ENCODE measurements at places on chromosomes 5 and 9.

DNA sequence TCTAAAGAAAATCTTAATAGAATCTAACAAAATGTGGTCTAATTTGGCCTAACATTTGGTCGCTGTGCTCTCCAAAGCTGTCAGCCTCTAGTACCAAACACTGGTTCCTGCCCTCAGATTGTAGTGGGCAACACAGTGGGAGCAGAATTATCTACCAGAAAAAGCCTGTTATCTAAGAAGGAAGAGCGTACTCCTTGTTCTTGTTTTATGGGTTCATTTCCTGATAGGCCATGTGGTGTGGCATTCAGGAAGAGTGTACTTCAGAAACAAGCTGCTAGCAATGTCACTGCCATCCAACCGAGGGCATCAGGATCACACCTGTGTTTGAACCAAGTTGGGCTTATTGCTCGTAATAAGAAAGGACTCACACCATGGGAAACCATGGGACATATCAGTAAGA lies 487.9 kb upstream of the DAP start:
- DNase-seq = no peak

DNA sequence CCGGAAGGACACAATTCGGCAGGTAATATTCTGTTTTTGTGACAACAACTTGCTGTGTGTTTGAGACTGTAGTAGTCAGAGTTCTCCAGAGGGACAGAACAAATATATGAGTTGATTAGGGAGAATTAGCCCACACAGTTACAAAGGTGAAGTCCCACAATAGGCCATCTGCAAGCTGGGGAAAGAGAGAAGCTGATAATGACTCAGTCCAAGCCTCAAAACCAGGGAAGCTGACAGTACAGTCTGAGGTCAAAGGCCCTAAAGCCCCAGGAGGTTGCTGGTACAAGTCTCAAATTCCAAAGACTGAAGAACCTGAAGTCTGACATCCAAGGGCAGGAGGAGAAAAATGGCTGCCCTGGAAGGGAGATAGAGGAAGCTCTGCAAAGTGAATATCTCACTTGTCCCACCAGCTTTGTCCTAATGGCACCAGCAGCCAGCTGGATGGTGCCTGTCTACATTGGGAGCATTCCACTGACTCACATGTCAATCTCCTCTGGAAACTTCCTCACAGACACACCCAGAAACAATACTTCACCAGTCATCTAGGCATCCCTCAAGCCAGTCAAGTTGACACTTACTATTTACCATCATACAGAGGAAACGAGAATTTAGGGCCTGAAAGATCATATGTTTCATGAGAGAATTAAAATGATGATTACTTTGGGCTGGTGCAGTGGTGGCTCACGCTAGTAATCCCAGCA lies 36.3 kb upstream of the CTXN3 start:
- DNase-seq = no peak

- no peak for DNase-seq
Measured at GRCh38 chr5:108386345-108387061, 4.6 kb upstream of the FBXL17 start.

- DNase-seq = no peak
Measured at GRCh38 chr5:156685481-156685880, 164.6 kb upstream of the PPP1R2B start.

DNA sequence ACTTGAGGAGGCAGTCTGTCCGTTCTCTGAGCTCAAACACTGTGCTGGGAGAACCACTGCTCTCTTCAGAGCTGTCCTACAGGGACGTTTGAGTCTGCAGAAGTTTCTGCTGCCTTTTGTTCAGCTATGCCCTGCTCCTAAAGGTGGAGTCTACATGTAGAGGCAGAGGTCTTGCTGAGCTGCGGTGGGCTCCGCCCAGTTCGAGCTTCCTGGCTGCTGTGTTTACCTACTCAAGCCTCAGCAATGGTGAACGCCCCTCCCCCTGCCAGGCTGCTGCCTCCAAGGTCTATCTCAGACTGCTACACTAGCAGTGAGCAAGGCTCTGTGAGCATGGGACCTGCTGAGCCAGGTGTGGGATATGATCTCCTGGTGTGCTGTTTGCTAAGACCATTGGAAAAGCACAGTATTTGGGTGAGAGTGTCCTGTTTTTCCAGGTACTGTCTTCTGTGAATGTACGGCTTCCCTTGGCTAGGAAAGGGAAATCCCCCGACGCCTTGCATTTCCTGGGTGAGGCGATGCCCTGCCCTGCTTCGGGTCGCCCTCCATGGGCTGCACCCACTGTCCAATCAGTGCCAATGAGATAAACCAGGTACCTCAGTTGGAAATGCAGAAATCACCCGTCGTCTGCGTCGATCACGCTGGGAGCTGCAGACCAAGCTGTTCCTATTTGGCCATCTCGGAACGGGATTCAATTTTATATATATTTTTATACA lies 58.5 kb downstream of the CNTRL start:
- no peak for DNase-seq

DNA sequence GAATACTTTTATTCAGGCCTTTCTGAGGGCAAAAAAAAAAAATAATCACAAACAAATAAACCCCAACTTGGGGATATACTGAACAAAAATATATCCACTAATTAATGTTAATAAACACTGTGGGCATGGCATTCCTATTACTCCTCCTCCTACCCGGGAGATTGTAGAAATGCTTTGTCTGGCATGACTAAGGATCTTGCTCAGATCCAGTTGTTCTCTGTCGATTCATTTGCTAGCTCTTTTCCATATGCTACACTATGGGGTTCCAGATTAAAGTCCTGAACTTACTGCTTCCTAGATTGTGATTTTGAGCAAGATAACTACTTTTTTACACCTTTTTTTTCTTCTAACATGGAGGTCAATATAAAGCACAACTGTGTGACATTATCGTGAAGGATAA lies 102.2 kb upstream of the PRR16 start:
- DNase-seq = no peak

DNA sequence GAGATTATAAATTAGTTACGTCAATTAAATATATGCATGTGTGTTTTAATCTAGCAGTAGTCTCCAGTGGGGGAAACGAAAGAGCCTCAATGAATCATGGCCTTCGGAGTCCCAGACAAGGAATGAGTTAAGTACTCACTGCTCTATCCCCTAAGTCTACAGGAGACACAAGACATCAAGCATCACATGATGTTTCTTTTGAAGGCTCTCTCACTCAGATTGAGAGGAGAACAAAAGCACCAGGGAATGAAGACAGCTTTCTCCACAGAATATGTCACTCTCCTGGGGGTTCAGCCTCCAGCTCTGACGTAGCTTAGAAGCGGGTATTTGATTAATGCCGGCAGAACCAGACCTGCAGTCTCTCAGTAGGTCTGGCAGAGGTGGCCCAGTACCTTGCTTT lies 381.4 kb downstream of the ACTL7B start:
- DNase-seq = no peak

DNA sequence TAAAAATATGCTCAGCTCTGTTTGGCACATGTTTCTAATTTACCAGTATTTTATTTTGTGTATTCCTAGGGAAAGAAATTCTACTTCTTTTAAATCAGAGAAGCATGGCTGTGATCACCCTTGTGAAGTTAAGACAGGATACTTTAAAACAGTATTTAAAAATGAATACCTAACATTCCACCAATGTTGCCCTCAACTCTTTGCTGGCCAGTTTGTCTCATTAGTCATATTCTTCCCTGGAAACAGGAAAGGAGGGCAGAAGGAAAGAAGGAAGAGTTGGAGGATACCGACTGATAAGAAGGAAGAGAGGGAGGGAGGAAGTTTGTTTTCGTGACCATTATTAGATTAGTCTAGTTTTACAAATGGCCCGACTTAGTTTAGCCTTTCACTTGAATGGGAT lies 137.4 kb downstream of the PLK2 start:
- DNase-seq = no peak

DNA sequence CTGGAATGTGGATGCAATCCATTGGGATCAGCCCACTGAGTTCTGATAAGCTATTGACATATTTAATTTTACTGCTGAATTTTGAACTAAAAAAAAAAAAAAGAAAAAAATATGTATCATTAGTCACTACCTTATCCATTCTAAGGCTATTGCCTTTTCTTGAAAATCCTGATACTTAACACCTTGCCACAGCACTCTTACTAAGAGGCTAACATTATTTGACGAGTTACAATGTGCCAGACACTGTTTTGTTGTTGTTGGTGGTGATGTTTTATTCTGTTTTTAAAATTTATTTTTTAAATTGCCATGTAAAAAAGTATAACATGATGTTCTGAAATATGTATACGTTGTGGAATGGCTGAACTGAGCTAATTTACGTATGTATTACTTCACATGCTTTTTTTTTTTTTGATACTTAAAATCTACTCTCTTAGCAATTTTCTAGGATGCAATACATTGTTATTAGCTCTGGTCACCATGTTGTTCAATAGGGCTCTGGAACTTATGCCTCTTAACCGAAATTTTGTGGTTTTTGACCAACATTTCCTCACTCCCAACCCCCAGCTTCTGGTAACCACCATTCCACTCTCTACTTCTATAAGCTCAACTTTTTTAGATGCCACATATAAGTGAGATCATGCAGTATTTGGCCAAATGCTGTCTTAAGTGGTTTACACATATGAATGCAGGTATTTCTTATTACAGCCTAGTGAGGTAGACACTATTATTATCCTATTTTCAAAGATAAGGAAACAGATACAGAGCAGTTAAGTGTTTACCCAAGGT lies 134.8 kb upstream of the PCA3 start:
- no peak for DNase-seq

- no peak for DNase-seq
Measured at GRCh38 chr5:177591690-177592009, 353 bp upstream of the TMED9 start.

DNA sequence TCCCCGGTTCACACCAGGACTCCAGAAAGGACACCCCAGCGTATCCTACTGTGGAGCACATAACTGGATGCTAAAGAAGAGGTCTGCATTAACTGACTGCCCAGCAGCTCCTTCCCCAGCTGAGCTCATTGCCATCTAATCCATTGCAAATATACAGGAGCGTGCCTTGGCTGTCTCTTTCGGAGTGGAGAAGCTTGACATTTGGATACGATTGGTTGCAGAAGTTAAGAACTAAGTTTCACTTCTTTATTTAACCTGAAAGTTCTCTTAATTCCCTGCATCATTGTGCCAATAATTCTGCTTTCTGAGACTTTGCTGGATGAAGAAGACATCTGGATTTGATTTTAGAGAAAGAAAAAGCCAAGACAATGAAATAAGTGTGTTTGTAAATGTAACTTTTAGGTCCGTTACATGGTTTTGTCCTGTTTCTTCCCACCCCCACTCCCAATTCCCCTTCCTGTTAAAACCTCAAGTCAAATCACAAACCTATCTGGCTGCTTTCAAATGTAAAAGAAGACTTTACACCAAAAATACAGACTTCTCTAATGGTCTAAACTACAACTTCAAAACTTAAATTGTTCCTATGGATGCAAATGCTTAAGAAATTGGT lies 33.9 kb downstream of the TAS2R1 start:
- no peak for DNase-seq

DNA sequence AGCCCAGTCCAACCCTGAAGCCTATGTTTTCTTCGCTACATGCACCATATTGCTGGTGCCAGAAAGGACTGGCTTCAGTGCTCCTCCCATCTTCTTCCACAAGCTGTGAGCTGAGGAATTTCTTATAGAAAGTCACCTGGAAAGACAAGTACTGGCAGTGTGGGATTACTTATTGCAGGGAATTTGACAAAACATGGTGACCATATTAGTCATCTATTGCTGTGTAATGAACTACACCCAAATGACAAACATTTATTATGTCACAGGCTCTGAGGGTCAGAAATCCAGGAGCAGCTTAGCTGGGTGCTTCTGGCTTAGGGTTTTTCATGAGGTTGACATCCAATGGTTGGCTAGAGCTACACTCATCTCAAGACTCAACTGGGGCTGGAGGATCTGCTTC lies 75.5 kb downstream of the ENTREP1 start:
- no peak for DNase-seq

- DNase-seq = no peak
Measured at GRCh38 chr9:35395706-35396101, 94.2 kb upstream of the RUSC2 start.

- no peak for DNase-seq
Measured at GRCh38 chr5:23157169-23157568, 304.0 kb upstream of the CDH12 start.

DNA sequence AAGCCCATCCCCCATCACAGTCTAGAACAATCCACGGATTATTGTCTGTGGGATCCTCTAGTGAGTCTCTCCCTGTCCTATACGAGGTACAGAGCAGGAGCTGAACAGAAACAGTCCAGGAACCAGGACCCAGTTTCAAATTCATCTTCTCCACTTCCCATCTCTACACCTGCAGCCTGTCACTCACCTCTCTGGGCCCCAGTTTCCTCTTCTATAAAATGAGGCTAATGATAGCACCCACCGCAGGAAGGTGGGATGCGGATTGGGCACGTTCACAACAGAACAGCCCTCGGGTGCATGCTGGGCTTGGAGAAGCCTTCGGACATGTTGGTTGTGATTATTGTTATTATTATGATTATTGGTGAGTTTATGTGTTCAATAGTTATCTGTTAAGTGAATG lies 78.5 kb downstream of the ANKRD33B start:
- no peak for DNase-seq

GRCh38 chr9:128160603-128160987 lies 530 bp downstream of the BBLN start:
- no peak for DNase-seq

GRCh38 chr5:178308541-178309092 lies 76.0 kb upstream of the PHYKPL start:
- no peak for DNase-seq

DNA sequence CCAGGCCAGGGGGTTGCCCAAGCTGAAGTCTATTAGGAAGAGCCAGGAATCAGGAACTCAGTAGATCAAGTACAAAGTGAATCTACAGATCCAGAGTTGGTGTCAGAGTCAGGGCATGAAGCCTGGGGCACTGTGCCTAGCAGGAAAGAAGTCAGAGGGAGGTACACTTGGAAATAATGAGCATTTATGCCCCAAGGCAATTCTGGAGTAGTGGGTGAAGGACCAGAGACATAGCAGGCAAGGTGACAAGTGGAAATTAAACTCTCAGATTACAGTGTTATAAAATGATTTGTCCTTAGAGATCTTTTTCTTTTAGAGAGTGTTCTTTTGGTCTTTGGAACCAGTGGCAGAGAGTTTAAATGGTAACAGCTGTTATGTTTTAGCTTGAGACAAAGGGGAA lies 138.0 kb downstream of the ADAMTSL1 start:
- no peak for DNase-seq

- no peak for DNase-seq
Measured at GRCh38 chr5:178287091-178287790, 54.6 kb upstream of the PHYKPL start.
